Stimulated activated CD8-positive, alpha-beta memory T cell treated with anti-CD3 and anti-CD28 coated beads, Interleukin-4, amount 100 ng/mL, for 1 hour (primary cell): ENCODE measurements at places on chromosomes 1 and 21.

GRCh38 chr1:191346381-191346780 is 811.9 kb upstream of the RGS18 start:
- no peak for DNase-seq

GRCh38 chr1:193392686-193393085 is 206.3 kb upstream of the B3GALT2 start:
- DNase-seq: no peak

DNA sequence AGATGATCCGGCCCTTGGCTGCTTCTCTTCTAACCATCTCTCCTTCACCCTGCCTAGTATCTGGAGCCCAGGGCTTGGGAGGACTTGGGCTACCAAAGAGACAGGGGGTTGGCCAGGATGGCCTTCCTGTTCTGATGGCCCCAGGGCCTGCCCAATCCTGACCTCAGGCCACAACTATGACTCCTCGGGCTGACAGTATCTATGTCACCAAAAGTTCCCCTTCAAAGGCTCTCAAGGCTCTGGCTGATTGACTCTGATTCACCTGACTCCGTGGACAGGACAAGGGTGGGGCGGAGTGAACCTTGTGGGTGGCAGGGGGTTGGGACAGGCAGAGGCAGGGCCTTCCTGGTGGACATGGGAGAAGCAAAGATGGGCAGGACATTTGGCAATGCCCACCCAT is 12.7 kb downstream of the MEF2D start:
- no peak for DNase-seq

DNA sequence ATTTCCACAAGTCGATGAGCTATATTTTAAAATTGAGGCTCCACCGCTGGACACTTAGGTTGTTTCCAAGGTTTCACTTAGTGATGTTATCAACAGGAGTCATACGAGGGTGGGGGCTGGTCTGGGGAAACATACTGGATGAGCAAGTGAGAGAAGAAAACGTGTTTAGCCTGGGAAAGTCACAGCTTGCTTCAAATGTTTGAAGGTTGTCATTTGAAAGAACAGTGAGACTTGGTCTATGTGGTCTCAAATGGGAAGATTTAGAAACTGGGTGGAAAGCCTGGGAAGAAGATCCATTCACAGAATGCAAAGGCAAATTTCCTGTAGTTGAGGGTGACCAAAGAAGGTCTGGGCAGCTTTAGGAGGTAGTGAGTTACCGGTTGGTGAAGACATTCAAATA is 9.9 kb upstream of the DYRK1A start:
- no peak for DNase-seq

DNA sequence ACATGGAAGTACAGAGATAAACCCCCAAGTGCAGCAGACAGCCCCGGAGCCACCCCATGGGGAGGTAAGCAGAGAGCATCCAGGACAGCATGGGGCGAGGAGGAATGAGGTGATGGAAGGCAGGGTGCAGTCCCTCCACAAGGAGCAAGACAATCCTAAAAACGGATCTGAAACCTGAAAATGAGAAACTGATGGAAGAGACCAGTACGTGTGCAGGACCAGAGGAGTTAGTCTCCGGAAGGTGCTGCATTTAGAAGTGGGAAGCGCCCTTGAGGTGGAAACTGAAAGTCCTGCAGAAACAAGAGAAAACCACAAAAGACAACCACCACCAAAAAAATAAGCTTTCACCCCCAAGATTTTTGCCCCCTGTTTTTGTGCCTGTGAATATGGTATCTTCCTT is 17.4 kb upstream of the DDOST start:
- no peak for DNase-seq

DNA sequence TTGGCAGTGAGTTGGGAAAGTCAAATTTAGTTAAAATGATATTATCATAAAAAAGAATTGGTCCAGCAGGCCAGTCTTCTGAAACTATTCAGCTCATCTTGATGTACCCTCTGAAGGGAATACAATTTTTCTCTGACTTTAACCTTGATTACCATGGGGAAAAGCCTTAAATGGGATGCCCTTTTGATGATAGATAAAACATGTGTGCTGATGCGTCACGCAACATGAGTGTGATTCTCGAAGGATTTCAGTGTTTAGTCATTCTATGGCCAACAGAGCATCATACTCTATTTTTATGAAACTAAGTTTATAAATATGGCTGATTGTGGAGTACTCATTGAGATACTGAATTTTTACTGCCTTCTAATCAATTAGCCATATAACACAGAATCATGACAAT is 171.5 kb downstream of the ZNF281 start:
- DNase-seq: no peak

DNA sequence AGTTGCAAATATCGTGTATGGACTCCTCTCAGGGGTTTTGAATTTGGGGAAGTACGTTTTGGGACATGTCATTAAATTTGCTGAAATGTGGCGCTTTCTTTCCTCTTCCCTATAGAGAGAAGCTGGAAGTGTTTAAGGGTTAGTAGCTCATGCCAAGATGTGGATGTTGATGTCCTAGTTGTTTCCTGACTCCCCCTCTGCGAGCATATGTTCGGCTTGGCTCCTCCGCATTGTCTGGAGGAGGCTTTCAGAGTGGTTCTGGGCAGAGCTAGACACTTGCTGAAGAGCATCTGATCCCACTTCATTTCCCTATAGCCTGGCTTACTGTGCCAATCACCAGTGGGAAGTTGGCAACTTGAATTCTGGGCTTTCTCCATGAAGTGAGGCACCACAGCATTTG is 347.4 kb upstream of the B3GALT2 start:
- no peak for DNase-seq

- no peak for DNase-seq
These were observed 11.2 kb upstream of the HMGB4 start for GRCh38 chr1:33852711-33853110.

- DNase-seq: no peak
These were observed 1.6 kb upstream of the AGT start for GRCh38 chr1:230715510-230715909.

- no peak for DNase-seq
These were observed 18.5 kb downstream of the COLGALT2 start for GRCh38 chr1:184019069-184019468.

DNA sequence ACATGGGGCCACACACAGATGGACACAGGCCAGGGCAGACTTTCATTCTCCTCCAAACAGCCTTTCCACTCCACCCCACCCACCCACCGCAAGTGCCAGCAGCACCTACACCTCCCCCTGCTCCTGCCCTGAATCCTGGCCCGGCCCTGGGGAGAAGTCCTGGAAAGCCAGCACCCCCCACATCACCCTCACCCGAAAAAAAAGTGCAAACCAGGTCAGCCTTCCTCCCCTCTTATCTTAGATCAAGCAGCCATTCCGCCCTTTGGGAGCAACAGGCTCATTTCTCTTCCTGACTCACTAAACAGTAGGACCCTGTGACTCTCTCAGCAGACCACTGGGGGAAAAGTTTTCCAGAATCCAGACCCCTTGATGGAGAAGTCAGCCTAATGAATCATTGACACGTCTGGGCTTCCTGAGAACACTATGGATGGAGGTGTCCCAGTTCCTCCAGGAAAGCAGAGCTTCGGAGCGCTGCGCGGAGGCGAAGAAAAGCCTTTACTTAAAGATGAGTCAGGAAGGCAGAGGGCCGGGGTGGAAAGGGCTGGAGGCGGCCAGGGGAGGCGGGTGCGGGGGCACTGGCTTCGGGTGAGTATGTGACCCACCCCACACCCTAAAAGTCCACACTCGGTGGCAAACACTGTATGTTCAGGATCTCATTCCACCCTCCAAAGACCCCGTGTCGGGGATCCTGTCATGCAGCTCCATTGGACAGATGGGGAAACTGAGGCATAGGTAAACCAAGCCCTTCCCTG is 588.7 kb downstream of the MATN1 start:
- DNase-seq: no peak

GRCh38 chr1:208107425-208108212 is 136.6 kb downstream of the PLXNA2 start:
- no peak for DNase-seq

DNA sequence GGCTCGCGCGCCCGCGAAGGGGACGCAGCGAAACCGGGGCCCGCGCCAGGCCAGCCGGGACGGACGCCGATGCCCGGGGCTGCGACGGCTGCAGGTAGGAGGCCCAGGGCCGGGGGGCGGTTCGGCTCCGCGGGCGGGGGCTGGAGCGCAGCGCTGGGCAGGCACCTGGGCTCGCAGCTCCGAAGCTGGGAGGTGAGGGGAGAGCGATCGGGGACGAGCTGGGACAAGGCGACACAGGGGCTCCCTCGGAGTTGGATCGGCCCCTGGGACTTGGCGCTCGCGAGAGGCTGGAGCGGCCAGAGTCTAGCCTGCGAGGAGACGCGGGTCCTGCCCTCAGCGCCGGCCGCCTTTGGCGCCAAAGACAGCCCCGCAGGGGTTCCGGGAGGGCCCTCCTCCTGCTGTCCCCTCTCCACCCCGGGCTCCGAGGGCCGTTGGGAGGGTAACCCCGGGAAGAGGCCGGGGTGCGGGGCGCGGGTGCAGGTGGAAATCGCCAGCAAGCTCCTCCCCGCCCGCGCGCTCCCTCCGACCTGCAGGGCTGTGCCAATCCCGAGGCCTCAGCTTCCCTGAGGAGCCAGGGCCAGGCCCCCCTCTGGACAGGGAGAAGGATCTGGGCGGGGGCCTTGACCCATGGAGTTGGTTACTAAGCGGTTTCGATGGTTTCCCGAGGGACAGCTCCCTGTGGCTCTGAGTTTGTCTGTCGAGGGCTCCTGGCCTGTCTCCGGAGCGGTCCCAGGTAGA is 401 bp downstream of the TP73 start:
- no peak for DNase-seq

- no peak for DNase-seq
These were observed 52.4 kb downstream of the TLCD4 start for GRCh38 chr1:95169548-95169947.

GRCh38 chr1:64981601-64982533 is 15.5 kb upstream of the JAK1 start:
- no peak for DNase-seq

DNA sequence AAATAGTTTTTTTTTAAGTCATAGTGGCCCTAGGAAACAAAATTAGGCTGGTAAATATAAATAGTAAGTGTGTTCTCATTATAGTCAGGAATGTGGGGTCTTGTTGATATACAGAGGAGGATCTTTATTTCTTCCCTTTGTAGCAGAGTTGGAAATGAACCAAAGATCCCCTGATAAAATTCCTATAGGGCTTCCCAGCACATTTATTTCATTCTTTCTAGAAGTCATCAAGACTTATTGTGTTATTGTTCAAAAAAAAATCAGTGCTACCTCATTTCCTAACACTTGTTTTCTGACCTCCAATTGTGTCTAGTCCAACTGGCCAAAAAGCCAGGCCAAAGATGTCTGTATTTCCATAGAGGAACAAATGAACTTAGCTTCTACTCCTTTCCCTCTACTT is 7.6 kb upstream of the PLEKHO1 start:
- no peak for DNase-seq

DNA sequence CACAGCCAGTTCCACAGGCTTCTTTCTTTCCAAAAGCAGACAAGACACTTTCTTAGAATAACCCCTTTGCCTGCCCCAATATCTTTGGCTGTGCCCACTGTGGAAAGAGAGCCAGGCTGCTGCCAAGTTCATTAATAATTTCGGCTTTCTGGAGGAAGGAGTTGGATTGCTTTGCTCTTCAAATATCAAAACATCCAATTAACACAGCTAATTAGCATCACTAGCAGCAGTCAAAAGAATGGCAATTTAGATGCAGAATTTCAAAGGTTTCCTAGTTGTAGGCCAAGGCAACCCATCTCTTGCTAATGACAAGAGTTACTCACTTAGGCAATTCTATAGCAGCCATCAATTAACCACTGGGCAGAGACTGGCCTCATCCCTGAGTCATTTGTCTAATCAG is 91.0 kb upstream of the SPATA6 start:
- DNase-seq: no peak
